ENCODE measurements at places on chromosomes 7 and 10. TPM values are rescaled to one million over a fixed set of nuclear protein-coding genes. Genes with fewer than 3 reads are reported as not detected.

CRCP gene
- 42.5 TPM for total RNA-seq

SYT15 gene
- 0.64 TPM for total RNA-seq

ZNF25 gene
- total RNA-seq: 6.7 TPM

C10orf143 gene
- total RNA-seq: 2.0 TPM

DNA sequence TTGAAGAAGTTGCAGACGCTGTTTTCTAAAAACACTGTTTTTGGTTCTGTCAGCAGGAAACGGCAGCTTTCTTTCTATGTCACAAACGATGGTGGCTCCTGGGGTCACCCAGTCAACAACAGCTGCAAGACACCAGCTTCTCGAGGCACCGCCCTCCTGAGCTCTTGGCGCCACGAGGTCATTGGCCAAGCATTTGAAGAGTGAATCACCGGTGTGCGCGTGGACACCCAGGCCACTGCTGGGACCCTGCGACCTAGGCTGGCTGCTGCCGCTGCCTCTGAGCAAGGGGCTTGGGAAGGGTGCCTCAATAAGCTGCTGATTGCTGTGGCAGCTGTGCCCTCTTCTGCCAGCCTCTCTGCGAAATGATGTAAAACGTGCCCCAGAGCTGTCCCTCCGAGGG, 22.5 kb upstream of the VIPR2 start:
- DNase-seq: no peak

- no peak for DNase-seq
Measured at GRCh38 chr7:29255906-29256692, 61.5 kb downstream of the CHN2 start.

- DNase-seq: peak; percentile 50
Measured at GRCh38 chr10:61487506-61487905, 34.3 kb upstream of the TMEM26 start.
